ENCODE measurements at places on chromosomes 4 and X.

DNA sequence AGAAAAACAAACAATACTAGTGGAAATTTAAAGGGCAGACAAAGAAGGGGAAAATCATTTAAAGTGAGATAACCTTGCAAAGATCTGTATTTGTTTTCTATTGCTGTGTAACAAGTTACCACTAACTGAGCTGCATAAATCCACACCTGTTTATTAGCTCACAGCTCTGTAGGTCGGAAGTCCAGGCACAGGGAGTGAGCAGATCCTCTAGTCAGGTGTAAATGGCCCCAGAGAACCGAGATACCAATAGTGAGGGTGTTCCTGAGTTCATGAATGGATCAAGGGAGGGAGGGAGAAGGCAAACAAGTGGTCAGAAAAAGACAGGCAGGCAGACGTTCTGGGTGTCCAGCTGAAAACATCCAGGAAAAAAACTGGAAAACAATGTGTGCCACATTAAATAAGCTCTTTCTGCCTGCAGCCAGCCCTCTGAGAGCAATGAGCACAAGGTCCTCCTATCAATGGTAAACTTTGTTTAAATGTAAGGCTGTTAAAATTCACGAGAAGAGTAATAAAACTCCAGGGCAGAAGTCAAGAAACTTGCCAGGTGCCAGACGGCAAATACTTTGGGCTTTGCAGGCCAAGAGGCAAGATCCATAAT is 25.0 kb downstream of the ADGRA3 start:
- no peak for DNase-seq

DNA sequence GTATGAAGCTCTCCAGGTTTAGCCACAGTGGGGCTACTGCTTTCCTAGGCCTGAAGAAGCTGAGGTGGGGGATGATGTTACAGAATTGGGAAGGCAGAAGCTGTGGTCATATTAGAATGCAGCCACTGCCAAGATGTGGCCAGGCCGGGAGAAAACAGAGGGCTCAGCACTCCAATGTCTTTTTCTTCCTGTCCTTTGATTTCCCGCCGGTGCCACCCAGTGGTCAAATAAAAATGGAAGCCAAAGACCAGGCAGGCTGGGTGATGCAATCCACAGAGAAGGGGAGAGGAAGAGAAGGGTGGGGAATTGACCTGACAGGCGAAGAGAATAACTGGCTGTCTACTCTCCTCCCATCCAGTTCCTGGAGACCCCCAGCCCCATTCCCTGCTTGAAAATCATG is 94.9 kb upstream of the SHISA3 start:
- DNase-seq = no peak

GRCh38 chrX:145923376-145923775 is 105.7 kb downstream of the SLITRK2 start:
- DNase-seq = no peak

GRCh38 chr4:99759346-99759984 is 57.2 kb upstream of the DAPP1 start:
- DNase-seq = peak; percentile 37

DNA sequence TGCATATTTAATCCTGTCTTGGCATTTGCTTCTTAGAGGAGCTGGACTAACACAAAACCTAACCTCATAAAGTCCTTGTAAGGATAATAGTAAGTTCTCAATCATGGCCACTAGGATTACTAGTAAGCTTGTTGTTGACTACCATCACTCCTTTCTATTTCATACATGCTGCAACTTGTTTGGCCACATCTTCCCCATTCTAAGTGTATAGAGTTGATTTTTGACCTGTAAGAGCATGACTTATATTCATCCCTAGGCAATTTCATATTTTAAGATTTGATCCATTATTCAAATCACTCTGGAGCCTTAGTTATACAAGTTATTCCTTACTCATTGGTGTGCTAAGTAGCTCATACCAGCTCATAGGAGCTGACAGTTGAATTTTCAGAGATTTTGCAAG is 109.4 kb downstream of the EFHC2 start:
- no peak for DNase-seq

- peak; percentile 73 for DNase-seq
Observed at GRCh38 chr4:4995103-4995907, 24.0 kb downstream of the CYTL1 start.

DNA sequence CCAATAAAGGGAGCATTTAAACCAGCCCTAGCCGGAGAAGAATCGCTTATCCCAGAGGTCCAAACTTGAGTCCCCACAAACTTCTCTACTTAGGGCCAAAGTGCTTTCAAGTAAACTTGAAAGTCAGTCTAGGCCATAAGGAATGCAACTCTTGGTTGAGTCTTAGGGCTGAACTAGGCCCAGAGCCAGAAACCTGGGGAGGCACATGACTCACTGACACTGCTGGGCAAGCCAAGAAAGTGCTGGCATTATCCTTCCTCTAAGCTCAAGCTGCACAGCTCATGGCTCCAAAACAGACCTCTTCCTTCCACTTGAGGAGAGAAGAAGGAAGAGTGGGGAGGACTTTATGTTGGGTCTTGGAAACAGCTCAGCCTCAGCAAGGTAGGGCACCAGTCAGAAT is 1257.3 kb upstream of the DIAPH2 start:
- DNase-seq = no peak

DNA sequence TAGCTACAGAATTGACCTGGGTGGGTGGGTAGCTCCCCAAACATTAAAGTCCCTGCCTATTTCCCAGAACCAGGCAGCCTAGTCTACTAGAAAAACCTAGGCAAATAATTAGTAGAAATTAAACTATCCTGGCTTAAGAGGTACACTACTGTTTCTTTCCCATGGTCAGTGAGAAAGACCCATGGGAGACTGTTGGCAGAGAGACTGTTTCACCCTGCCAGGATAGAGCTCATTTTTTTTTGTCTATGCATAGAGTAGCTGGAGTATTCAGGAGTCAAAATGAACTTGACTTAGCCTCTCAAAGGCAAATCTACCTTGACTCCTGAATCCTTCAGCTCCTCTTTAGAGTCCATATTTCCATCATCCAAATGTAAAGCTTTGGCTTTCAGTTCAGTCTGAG is 107.0 kb upstream of the AR start:
- DNase-seq = no peak

- no peak for DNase-seq
Observed at GRCh38 chr4:38273407-38273806, 313.2 kb downstream of the PTTG2 start.

GRCh38 chrX:87873347-87873941 is 355.8 kb downstream of the KLHL4 start:
- DNase-seq = no peak

- DNase-seq = no peak
Observed at GRCh38 chr4:8188085-8188484, 11.0 kb upstream of the SH3TC1 start.

DNA sequence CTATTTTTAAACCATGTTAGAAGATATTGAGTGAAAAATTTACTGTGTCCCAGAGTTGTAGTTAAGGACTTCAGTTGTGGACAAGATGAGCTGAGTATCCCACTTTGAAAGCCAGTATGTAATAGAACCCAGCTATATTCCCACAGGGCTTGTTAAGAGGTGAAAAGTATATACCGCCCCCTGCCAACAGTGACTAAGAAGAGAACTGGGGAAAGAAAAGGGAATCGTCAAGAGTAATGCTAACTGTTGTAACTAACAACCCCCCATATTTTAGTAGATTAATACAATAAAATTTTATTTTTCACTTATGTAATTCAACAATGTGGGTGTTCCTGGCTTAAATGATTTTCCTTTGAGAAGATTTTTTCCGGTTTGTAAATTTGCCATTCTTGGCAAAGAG is 250.4 kb upstream of the GIMD1 start:
- no peak for DNase-seq

GRCh38 chr4:12926189-12927066 is 557.7 kb downstream of the RAB28 start:
- no peak for DNase-seq

DNA sequence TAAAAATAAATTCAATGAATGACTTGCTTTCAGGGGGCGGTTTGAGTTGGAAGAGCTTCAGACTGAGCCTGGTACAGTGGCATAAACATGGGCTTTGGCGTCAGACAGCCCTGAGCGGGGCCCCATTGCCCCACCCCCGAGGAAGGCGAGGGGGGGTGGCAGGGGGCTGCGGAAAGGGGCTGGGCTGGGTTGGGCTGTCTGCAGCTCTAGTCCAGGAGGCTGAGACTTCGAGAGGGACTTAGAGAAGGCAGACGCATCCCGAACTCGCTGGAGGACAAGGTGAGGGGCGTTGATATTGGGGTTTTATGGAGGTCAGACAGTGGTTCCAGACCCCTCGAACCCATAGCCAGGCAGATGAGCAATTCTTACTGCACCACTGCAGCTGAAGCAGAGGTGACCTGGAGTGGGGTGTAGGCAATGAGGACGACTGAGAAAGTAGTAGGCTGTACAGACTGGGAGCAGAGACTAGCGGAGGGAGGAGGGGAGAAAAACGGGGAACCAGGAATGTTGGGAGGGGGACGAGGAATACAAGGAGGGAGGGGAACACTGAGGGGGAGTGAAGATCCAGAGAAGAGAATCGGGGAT is at the start of gene MAGED2:
Gene MAGED2, plus strand, starts transcription at position 222 of the 585 bp plus-strand sequence. CDS start 1,587 bp downstream, outside the sequence.
- peak; percentile 85 for DNase-seq

- DNase-seq = no peak
Observed at GRCh38 chr4:153138736-153139135, 65.5 kb upstream of the TRIM2 start.

- DNase-seq = no peak
Observed at GRCh38 chr4:94961420-94961819, 203.7 kb downstream of the BMPR1B start.

DNA sequence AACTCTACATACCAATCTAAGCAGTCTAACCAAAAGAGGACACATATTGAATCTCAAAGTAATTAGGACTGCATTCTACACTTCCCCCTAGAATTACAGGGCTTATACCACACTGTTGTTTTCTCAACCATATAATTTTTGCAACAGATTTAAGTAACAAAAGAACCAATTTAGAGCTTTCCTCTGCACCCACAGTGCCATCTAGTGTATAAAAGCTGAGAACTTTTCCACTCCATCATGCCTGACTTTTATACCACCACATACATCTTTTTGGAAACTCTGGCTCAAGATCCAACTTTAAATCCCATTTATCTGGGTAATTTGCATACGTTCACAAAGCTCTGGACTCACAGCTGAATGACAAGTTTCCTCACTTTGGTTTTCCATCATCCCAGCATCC is 99.5 kb downstream of the EFHC2 start:
- no peak for DNase-seq

DNA sequence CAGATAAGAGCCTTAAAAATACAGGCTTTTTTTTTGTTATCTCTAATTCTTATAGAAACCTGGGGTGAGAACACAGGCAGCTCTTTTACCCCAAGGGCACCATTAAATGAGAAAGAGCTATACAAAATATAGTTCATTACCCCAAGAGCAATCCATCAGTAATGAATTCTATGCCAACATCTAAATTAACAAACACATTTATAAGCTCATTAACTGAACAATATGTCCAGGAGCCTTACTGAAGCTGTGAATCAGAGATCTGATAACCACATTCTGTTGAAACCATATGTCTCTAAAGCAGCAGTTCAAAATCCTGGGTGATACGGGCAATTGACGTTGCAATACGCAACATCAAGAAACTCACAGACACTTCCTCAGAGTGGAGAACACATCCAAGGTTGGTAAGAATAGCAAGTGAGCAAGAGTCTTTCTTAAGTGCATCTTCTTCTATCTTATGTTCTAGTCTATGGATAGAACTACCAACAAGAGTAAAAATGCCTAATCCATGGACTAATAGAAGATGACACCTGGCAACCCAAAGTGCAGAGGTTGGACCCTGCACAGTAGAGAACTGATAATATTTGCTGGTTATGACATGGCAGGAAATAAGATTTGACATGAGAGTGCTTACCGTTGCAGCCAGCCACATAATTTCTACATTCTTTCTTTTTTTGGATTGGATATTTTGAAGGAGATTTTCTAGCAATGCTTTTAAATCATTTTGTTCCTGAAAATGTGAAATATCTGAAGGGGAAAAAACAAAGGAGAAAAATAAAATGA is 449.3 kb downstream of the IL15 start:
- DNase-seq = no peak

- no peak for DNase-seq
Observed at GRCh38 chrX:54157561-54157960, 25.5 kb downstream of the FAM120C start.

- DNase-seq = no peak
Observed at GRCh38 chrX:120109378-120109777, 6.3 kb downstream of the RHOXF1 start.

GRCh38 chr4:112058433-112058832 is 86.8 kb upstream of the FAM241A start:
- no peak for DNase-seq

GRCh38 chr4:120682981-120683380 is 239.5 kb downstream of the PRDM5 start:
- DNase-seq = no peak

- no peak for DNase-seq
Observed at GRCh38 chrX:122512561-122513072, 671.5 kb upstream of the GRIA3 start.

GRCh38 chrX:150683536-150684146 is 9.6 kb upstream of the MTMR1 start:
- DNase-seq = no peak

DNA sequence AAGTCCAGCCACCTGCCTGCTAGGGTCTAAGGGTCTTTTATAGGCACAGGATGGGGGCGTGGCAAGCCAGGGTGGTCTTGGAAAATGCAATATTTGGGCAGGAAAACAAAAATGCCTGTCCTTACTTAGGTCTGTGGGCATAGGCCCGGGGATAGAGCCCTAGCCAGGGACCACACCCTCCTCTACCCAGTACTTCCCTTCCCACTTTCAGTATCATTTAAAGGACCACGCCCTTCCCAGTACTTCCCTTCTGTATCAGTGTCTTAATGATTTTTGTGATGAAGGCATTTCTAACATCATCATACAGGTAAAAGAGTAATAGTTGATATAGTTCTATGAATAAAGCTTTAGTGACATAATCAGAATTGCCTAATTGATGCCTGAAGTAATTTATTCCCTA is 11.4 kb downstream of the BANK1 start:
- no peak for DNase-seq

- DNase-seq = peak; percentile 40
Observed at GRCh38 chrX:150084496-150085229, 146.4 kb upstream of the EOLA2 start.

DNA sequence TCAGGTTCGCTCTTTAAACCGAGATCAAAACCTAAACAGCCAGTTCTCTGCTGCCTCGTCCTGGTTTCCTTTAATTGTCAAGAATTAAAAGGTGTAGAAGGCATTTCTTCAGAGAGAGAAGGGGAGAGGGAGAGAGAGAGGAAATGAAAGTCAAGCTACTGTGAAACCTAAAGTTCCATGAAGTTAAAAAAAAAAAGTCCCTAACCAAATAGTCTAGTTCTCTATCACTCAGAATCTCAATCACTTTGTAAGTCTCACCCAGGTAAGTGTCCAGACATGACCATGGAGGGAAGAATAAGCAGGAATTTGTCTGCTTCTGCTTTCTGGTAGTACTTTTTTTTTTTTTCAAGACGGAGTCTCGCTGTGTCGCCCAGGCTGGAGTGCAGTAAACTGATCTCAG is 18.8 kb upstream of the SMIM14 start:
- no peak for DNase-seq

GRCh38 chr4:185096032-185096653 is 46.9 kb upstream of the SLC25A4 start:
- DNase-seq = no peak

DNA sequence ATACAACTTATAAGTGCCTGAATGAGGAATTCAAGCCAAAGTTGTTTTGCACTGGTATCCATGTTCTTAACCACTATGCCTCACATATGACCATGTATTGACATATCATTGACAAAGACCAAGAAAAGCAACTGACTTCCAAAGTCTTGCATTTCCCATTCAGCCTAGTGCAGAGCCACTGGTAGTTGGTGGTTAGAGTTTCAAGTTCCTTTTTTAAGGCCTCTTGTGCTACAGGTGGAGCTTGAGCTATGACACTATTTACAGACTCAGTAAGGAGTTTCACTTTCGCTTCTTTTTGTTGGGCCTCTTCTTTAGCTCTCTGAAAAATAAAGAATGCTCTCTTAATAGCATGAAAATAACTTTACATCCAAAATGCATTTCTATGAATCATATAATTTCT is 763.0 kb downstream of the DMD start:
- DNase-seq = no peak

All from left hindlimb (tissue), 1 donor.